ENCODE measurements at places on chromosomes 16 and 17.
A peak's percentile ranks its signal among the peaks of the same experiment; 100 is the strongest.

DNA sequence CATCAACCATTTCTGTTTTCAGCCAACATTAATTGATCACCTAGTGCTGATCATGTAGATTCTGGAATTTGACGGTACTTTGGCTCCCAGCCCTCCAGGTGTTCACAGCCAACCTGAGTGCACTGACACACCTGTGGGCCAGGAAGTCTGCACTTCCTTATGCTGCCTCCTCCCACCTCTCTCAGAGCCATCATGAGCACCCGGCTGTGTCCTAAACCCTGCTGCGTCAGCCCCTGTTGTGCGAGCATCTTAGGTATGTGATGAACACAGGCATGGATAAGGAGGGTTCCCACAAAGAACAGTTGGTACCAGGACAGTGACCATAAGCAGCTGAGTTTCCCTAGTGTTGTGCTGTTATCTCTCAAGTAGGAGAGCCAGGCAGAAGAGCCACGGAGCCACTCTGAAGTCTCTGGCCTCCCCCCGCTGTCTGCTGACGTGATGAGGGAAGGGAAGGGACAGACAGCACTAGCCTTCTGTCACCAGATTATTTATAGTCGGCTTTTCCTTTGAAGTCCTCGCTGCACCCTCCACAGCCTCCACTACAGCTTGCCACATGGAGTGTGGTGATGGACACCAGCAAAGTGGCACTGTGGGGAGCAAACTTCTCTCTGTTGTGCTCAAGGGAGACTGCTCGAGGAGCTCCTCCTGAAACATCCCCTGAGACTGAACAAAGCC lies 162.8 kb upstream of the ANKFN1 start:
- DNase-seq, result no peak

DNA sequence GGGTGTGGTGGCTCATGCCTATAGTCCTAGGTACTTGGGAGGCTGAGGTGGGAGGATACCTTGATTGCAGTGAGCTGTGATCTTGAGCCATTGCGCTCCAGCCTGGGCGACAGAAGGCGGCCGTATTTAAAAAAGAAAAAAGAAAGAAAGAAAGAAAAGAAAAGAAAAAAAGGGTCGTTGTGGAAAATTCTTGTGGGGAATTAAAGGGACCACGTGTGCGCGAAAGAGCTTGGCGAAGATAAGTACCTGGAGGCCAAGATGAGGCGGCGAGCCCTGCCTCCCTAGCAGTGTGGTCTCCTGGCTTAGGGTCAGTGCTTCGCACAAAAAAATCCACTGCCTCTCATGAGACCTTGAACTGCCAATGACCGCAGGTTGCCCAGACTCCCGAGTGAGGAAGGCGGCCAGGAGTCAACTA lies 728 bp upstream of the NMT1 start:
- no peak for DNase-seq

- no peak for DNase-seq
These were observed 2.1 kb downstream of the PSMB10 start for GRCh38 chr16:67934306-67935100.

- DNase-seq, result no peak
These were observed 8.4 kb downstream of the MAF start for GRCh38 chr16:79592186-79592585.

DNA sequence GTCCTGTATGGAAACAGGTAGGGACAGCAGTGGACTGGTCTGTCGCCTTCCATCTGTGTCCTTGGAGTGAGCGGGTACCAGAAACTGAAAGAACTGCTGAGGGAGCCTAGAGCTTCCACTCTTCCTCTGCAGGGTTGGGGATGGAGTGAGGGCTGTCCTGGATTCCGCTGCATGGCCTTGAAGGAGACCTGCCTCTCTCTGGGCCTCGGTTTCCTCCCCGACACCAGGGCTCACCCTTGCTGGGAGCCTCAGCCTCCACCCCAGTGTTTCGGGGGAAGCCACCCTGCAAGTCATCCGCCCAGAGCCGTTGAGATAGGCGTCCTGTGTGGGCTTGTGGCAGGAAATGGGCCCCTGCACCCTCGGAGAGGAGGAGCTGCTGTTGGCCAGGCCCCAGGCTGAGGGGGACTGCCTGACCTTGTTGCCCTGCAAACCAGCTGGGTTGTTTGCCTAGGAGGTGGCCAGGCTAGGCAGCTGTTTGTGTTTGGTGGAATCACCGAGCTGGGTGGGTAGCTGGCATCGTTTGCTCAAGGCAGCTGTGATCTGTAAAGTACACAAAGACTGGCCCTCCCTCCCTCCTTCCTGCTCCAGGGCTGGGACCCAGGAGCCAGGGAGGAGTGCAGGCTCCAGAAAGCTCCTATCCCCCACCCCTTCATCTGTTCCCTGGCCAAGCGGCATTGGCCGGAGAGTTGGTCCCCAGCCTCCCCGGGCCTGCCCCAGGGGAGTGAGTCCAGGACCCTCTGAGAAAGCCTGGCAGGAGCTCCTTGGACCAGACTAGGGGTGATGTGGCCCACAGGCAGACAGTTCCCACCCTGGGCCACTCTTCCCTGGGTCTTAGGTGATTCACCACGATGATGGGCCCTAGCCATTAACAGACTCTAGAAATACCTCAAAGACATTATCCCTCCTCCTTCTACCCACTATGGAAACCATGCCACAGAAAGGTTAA lies 1.3 kb downstream of the RAB37 start:
- DNase-seq, result peak; percentile 86

DNA sequence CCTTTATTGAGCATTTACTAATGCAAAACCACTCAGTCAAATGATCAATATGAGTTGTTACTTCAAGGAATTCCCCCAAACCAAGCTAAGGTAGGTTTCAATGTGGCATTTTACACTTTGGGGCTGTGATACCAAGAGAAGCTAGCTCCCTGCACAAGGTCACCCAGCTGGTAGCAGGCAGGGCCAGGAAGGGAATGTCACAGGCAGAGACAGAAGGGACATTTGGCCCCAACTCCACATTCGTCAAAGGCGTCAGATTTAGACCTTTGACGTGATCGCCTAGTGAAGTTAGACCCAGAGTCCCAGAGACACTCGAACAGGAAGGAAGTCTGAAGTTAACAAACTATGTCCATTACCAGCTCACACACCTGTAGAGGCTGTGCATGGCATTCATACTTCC lies 5.5 kb upstream of the SMG1 start:
- no peak for DNase-seq

DNA sequence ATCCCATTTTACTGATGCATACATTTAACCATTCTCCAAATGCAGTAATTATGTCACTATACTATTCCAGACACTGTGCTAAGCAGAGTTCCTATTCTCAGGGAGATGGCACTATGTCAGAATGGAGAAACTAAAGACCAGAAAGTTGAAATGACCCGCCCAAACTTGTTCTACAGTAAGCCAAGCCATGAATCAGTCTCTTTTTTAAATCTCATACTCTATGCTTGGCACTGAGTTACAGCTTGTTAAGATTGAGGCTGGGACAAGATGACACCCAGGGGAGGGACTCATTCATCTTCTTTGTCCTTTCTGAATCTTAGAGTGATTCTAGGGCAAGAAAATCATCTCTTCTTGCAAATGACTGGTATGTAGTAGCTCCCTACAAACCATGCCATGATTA lies 247.0 kb upstream of the CCL2 start:
- DNase-seq, result no peak

- DNase-seq, result no peak
These were observed 33.1 kb downstream of the N4BP1 start for GRCh38 chr16:48576927-48577326.

- DNase-seq, result no peak
These were observed 85.0 kb upstream of the MYOCD start for GRCh38 chr17:12580640-12581039.

- no peak for DNase-seq
These were observed 16.4 kb upstream of the YWHAE start for GRCh38 chr17:1416414-1416813.

- no peak for DNase-seq
These were observed 18.0 kb downstream of the NETO2 start for GRCh38 chr16:47125757-47126156.

DNA sequence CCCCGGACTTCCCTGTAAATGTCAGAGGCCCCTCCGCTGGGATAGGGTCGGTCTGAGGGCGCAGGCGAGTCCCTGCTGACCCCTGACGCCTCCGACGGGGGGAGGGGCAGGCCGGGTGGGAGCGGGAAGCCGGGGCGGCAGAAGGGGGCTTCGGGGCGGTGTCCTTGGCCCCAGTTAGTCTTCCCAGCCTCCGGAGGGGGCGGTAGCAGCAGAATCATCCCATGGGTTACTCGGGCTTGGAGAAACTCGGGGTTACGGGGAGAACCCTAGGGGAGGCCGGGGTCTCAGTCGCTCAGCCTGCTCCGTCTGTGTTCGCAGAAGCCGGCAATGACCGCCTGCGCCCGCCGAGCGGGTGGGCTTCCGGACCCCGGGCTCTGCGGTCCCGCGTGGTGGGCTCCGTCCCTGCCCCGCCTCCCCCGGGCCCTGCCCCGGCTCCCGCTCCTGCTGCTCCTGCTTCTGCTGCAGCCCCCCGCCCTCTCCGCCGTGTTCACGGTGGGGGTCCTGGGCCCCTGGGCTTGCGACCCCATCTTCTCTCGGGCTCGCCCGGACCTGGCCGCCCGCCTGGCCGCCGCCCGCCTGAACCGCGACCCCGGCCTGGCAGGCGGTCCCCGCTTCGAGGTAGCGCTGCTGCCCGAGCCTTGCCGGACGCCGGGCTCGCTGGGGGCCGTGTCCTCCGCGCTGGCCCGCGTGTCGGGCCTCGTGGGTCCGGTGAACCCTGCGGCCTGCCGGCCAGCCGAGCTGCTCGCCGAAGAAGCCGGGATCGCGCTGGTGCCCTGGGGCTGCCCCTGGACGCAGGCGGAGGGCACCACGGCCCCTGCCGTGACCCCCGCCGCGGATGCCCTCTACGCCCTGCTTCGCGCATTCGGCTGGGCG lies 542 bp downstream of the GUCY2D start:
- no peak for DNase-seq

DNA sequence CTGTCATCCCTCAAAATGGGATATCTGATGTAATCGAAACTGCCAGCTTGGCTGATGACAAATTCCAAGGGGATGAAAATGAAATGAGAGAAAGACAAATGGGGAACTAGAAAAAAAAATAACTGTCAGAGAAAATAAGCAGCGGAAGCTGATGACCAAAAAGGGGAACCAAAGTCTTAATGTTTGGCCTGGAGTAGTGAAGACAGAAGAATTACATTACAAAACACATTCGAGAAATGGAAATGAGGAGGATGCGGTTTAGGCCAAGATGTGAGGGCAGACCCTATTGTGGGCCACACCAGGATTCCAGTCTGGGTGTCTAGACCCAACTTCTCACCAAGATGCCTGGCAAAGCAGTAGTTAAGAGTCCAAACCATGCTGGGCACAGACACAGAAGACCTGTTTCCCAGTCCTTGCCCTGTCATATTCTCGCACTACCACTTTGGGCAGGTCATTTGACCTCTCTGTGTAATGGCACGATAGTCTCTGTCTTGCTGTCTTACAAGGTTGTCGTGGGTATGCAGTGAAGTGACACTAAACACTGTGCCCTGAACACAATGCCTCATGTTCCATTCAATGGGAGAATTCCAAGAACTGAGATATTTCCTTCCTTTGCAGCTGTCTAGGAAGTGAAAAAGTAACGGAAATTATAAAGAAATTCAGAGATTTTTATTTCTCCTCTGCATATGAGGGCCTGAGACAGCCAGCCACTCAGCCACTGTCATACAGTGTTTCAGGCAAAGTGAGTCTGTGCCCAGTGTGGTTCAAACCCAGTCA lies 12.3 kb upstream of the CCL2 start:
- no peak for DNase-seq

- DNase-seq, result no peak
These were observed 90.6 kb upstream of the LHX1 start for GRCh38 chr17:36846410-36847292.

- DNase-seq, result no peak
These were observed 139.4 kb downstream of the CCDC182 start for GRCh38 chr17:57605675-57606105.

- peak; percentile 81 for DNase-seq
These were observed 470 bp upstream of the CDK3 start for GRCh38 chr17:76000016-76000754.

GRCh38 chr17:45338023-45338781 lies 21.4 kb upstream of the MAP3K14 start:
- DNase-seq, result no peak

GRCh38 chr16:76959166-76959565 lies 231.8 kb upstream of the MON1B start:
- DNase-seq, result no peak

- DNase-seq, result peak; percentile 75
These were observed 11.3 kb downstream of the TAF1C start for GRCh38 chr16:84175350-84176081.

DNA sequence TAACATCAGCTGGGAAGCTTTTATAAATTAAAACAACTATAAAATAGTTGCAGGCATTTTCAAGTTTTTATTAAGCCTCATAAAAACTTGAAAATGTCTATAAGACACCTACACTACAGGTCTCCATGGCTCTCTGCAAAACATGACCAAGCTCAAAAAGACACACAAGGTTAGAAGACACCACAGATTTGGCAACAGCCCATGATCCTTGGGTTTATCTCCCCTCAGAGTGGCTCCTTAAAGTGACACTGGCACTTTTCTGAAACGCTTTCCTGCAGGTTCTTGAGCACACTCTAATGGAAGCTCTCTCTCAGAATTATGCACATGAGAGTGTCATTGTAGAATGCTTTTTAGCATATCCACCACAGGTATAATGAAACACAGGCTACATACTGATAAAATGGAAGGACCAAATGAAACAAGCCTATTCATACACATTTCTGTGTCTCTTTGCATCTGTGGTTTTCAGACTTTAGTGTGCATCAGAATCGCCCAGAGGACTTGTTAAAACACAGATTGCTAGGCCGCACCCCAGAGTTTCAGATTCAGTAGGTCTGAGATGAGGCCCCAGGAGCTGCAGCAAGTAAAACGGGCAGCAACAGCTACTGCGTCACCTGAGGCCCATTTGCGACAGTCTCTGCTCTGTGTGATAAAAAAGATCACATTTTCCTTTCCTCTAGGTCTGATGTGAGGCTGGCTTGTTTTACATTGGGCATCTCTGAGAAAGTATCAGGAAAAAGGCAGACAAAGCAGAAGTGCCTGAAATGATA lies 75.0 kb upstream of the WSB1 start:
- DNase-seq, result peak; percentile 43

- DNase-seq, result no peak
These were observed 38.2 kb upstream of the ARL6IP1 start for GRCh38 chr16:18839555-18839954.

GRCh38 chr16:74232806-74233465 lies 63.7 kb upstream of the PSMD7 start:
- DNase-seq, result no peak

DNA sequence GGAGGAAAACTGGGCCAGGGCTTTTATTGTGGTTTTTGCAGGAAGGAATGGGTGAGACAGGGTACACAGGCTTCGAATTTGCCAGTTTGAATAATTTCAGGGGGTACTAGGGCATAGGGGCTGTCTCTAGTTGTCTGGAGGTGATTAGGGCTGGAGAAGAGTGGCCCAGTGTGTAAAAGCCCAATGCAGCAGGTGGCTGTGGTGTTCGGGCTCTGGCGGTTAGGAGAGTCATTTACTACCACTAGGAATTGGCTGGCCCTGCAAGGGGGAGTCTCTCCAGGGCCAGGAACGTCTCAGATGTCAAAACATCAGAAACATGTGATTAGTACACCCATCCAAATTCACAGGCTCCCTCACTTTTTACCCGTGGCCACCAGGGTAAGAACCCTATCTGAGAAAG lies 50.3 kb downstream of the GINS3 start:
- DNase-seq, result no peak

All from GM10248 (cell line).